AG10803 (cell line): ENCODE measurements at places on chromosomes 6 and 20.

- no peak for DNase-seq
Observed at GRCh38 chr20:39799366-39799965, 837.3 kb downstream of the DHX35 start.

DNA sequence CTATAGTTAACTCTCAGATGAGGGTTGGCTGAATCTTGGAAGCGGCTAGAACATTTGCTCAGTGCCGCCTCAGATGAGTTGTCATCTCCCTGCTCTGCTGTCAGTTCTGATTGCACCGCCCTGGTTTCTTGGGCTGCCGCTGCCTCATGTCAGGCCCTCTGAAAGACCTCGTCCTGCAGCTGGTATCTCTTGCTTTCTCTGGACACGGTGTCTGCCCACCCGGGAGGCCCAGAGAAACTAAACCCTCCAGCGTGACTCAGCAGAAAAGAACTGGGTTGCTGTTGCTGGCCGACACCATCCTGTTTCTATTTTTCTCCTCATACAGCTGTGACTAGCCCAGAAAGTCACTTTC lies 355.4 kb downstream of the CD83 start:
- DNase-seq, result peak; percentile 66

- no peak for DNase-seq
Observed at GRCh38 chr6:106568530-106568929, 60.8 kb downstream of the RTN4IP1 start.

DNA sequence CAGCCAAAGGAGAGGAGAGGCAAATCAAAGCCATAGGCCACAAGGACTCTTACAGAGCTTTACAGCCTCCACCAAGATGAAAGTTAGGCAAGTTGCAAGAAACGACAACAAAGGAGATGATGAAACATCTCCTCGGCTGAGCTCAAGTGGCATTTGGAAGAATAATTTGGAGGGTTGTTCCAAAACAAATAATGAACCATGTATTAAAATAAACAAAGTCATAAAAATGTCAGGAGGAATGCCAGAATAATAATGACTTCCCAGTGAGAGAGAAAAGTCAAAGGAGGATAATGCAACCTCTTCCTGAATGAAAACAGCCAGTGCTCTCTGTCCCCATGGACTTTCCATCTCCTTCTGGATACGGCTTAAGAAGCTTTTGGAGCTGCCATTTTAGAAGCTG lies 371.4 kb upstream of the ID4 start:
- DNase-seq, result peak; percentile 83

DNA sequence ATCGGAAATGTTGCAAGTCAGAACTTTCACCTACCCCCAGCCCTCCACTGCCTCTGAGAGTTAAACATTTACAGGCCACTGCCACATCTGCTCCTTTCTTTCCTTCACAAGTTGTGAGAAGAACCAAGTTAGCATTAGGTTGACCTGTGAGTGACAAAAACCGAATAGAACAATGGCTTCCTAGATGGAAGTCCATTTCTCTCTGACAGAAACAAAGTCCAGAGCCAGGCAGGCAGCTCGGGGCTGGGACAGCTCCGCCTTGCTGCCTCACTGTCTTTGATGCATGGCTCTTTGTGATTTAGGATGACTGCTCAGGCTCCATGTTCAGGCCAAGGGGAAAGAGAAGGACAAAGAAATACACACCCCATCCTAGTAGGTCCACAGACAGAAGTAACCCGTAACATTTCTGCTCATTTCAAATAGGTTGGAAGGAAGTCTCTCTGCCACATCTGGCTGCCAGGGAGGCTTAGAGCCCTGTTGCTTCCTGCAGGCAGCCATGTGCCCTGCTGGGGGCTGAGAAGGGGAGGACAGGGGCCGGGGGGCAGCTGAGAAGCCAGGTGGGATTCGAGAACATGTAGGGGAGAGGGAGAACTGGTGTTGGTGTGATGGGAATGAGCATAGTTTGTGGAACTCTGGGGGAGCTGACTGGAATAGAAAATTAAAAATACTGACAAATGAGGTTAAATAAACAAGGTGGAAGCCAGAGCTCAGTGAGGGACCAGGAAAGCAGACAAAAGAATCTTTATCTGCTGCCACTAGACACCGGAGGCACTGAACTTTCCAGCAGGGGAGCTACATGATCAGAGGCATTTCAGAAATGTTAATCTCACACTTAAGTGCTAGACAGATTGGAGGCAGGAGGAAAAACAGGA lies 19.5 kb upstream of the IER3 start:
- DNase-seq, result no peak

- DNase-seq, result no peak
Observed at GRCh38 chr6:781350-781961, 88.5 kb upstream of the EXOC2 start.

- DNase-seq, result no peak
Observed at GRCh38 chr20:24910461-24910860, 38.6 kb upstream of the CST7 start.

- no peak for DNase-seq
Observed at GRCh38 chr6:100035873-100036653, 42.0 kb upstream of the MCHR2 start.

DNA sequence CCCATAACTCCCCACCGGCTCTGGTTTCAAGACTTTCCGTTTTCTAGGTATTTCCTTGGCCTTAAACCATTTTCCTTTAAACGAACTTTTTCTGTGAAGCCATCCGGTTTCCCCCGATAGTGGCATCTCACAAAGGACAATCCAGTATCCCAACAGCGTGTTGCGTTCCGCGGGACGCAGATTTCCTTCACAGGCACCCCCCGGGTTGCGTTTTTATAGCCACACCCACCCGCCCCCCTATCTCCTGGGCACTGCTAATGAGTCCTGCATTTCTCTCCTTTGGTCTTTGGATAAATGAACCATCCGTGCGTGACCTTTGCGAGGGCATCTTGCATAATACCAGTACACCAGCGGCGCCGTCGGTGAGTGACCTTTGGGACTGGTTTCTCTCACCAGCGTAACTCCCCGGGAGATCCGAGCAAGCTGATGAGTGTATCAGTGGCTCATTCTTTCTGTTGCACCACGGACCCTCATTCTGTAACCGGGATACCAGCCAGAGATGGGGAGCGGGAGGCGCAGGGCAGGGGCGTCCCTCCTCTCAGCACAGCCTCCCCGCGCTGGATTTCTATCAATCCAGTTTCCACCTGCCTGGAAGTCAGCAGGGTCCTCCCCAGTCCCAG lies 586 bp upstream of the NQO2 start:
- DNase-seq, result peak; percentile 67

DNA sequence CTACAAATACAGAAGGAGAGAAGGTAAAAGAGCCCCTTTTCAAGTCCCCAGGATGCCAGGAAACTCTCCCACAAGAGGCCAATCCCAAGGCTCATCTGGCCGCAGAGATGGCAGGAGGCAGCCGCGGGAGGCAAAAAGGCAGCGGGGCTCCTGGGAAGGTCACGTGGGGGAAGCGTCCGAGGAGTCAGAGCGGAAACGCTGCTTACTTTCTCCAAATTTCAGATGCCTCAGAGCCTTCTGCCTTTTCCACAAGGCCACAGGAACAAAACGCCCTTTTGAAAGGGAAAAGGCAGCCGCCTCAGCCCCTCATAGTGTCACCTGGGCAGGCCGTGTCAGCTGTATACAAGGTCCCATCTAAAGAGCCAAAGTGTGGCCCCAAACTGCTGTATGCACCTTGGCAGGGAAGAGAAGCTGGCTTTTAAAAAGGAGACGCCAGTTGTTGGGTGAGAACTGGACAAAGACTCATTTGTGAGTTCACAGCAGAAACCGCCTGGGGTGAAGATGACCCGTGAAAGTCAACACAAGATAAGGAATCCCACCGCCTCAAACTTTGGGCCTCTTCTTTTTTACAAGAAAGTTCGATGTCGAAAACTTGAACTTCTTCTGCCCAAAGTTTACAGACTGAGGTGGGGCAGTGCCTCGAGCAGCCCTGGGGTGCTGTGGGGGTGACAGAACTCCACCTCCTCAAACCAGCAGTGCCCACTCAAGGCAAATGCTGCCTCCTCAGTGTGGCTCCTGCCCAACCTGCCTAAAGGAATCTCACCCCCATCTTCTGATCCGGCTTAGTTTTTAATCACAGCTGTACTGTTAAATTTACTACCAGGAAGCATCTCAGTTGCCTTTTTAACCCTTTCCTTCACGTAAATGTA lies 45.4 kb downstream of the EZR start:
- DNase-seq, result no peak

GRCh38 chr20:4006640-4007039 lies 8.7 kb downstream of the RNF24 start:
- DNase-seq, result peak; percentile 71

DNA sequence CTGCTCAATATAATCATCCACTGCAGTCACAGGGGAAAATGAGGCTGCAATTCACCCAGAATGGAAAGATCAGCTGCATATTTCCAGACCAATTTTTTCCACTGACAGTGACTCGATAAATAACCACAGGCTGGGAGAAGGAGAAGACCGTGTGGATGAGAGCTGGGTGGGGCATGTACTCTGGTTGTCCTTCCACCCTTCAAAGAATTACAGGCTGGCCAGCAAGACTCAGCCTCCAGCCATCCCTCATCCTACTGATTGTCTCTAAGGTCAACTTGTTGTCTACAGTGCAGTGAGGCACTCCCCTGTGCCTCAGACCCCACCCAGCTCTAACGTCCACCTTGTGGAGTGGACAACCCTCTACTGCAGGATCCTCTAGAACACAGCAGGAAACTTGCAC lies 14.5 kb upstream of the MAS1 start:
- no peak for DNase-seq

GRCh38 chr6:71965404-71965803 lies 79.1 kb downstream of the RIMS1 start:
- peak; percentile 25 for DNase-seq

GRCh38 chr6:150119173-150119572 lies 23.7 kb upstream of the PPP1R14C start:
- peak; percentile 18 for DNase-seq

- no peak for DNase-seq
Observed at GRCh38 chr6:36600564-36601146, 6.5 kb downstream of the SRSF3 start.

- DNase-seq, result no peak
Observed at GRCh38 chr20:48603116-48603818, 224.5 kb downstream of the PREX1 start.

DNA sequence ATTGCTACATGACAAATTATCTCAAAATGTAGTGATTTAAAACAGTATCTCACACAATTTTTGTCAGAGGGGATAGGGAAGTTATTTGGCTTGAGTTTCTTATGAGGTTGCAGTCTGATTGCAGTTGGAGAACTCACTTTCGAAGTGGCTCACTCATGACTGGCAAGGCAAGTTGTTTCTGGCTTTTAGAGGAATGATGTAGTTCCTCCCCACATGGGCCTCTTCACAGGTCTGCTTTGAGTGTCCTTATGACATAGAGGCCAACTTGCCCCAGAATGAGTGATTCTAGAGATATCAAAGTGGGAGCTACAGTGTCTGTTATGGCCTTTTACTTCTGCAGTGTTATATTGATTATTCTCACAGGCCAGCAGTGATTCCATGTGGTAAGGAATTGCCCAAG lies 6.1 kb downstream of the DOP1A start:
- DNase-seq, result no peak

DNA sequence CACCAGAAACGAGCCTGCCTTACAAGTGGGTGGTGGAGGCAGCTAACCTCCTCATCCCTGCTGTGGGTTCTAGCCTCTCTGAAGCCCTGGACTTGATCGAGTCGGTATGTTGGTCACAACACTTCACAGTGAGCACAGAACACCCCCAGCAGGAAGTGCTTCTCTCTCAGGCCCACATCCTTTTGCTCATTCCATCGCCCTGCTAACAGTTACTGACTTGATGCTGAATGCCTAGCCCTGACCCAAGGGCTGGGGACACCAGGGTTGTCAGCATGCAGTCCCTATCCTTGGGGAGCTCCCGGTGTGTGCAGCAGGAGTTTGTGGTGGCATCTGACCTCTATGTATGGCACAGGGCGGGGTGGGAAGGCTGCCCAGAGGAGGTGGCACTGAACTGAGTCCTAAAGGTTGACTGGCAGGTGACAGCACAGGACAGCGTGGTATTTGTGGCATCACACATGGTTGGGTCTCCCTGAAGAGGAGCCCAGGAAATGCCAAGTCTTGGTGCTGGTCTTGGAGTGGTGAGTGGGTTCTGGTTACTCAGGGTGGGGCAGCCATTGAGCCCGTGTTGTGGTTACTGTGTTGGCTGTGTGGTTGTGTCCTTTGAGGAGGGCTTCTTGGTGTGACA lies 26.7 kb downstream of the GTSF1L start:
- no peak for DNase-seq

GRCh38 chr6:105167914-105168313 lies 11.9 kb downstream of the POPDC3 start:
- no peak for DNase-seq

DNA sequence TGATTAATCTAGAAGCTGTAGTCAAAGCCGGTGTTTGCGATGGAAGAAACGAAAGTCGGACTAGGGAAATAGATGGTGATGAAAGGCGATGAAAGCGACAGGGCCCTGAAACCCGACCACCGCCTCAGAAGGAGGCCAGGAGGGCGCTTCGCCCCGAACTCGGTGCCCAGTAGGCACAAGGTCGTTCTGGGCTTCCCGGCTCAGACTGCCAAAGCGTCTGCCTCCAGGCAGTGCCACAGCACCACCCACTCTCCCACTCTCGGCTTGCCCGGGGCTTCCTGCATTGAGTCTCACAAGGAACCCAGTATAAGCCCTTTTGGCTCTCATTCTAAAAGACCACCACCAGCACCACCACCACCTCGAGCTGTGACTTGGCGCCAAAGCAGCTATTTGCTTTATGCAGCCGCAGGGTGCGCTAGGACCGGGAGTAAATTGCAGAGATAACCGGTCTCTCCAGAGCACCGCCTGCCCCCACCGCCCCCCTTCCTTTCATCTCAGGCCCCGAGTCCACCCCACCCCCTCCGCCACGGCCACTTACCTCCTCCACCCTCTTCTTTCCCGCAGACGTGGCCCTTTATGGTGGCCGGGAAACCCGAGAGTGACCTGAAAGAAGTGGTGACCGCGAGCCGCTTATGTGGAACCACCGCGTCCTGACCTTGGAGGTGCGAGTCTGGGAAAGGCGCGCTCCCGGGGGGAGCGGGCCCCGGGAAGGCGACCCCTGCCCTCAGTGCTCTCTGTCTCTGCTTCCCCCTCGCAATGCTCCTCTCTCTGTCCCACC lies 2.4 kb downstream of the TCF21 start:
- peak; percentile 18 for DNase-seq

- DNase-seq, result no peak
Observed at GRCh38 chr20:41147767-41148191, 10.4 kb downstream of the PLCG1 start.

GRCh38 chr20:45649312-45649863 lies 18.3 kb upstream of the WFDC9 start:
- no peak for DNase-seq

- DNase-seq, result peak; percentile 13
Observed at GRCh38 chr6:165571068-165571682, 91.9 kb downstream of the PDE10A start.

DNA sequence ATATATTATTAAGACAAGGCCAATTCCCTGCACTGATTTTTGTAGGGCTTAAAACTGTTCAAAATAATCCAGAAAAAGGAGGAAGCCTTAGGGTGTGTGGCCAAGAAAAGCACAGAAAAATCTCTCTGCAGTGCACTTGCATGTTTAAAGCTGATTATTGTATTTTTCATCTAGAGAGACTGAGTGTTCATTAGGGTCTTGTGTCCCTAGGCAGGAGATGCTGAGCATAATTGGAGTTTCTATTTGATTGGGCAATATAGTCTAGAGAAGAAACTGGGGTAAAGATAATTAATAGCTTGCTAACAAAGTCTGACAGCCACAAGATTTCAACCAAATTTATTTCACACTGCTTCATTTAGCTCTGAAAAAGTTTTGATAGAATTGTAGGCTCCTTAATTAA lies 2.4 kb downstream of the FLRT3 start:
- no peak for DNase-seq
